ENCODE measurements at places on chromosomes 6 and 20. TPM values are rescaled to one million over a fixed set of nuclear protein-coding genes. Genes with fewer than 3 reads are reported as not detected.

The RHAG gene
- total RNA-seq: 2.5 TPM

- H3K4me3 ChIP-seq: no peak overlapping the region
- H3K4me1 ChIP-seq: peaks cover 9% of the 10 kb centered on the region
- no peaks in the 10 kb centered on the region for H3K36me3 ChIP-seq
- no peaks in the 10 kb centered on the region for H3K27me3 ChIP-seq
- DNase-seq: no peak
Observed at GRCh38 chr6:87336367-87336766, 7.3 kb upstream of the GJB7 start.

DNA sequence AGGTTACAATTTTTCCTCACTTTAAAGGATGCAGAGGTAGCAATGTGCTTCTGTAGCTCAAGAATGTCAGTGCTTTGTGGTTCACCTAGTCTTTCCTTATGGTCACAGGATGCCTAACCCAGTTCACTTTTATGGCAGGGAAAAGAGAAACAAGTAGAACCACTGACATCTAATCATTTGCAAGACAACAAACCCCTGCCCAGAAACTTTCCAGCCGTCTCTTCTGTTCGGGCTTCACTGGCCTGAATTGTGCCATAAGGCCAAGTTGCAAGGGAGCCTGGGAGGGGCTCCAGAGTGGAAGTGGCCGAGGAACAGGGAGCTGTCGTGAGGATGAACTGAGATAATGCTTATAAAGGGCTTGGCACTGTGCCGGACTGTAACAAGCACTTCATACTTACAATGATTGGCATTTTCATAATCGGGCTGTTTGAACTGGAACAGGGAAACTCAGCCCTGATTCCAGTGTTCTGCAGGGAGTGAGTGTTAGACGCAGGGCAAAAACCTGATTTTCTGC, 212.6 kb downstream of the BCAS1 start:
- peaks cover 10% of the 10 kb centered on the region for H3K4me1 ChIP-seq
- no peak overlapping the region for H3K4me3 ChIP-seq
- H3K36me3 ChIP-seq: no peaks in the 10 kb centered on the region
- no peak overlapping the region for H3K27ac ChIP-seq

DNA sequence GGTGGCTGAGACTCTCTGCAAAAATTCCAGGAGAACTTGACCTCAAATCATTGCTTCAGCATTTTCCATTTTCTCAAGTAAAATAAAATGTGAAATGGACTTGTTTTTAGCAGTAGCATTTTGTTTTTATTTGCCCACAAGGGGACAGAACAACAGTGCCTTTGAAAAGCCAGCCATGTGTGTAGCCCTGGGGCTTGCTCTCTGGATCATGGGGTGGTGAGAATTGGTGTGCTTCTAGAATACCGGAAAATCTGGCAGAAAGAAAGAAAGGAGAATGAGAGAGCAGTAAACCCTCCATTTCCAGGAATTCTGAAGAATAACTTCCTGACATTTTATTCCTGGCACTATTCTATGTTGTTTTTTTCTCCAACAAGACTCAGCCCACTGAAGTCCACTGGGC, 254.7 kb upstream of the MOCS1 start:
- no peak for DNase-seq
- H3K36me3 ChIP-seq: no peaks in the 10 kb centered on the region
- no peak overlapping the region for H3K4me3 ChIP-seq
- H3K4me1 ChIP-seq: no peaks in the 10 kb centered on the region
- no peaks in the 10 kb centered on the region for H3K27me3 ChIP-seq
- H3K27ac ChIP-seq: no peak overlapping the region

The UBE2C gene
- total RNA-seq: 7.6 TPM

- no peak for DNase-seq
- no peaks in the 10 kb centered on the region for H3K36me3 ChIP-seq
- peaks cover 22% of the 10 kb centered on the region for H3K4me1 ChIP-seq
- no peak overlapping the region for H3K4me3 ChIP-seq
- H3K27ac ChIP-seq: no peak overlapping the region
- H3K27me3 ChIP-seq: peaks cover 4% of the 10 kb centered on the region
Observed at GRCh38 chr6:150008588-150008987, 16.7 kb downstream of the RAET1L start.

GRCh38 chr6:109790131-109790530, 99.0 kb downstream of the FIG4 start:
- H3K27ac ChIP-seq: no peak overlapping the region
- no peak for DNase-seq
- no peaks in the 10 kb centered on the region for H3K27me3 ChIP-seq
- H3K4me1 ChIP-seq: peaks cover 18% of the 10 kb centered on the region
- H3K4me3 ChIP-seq: no peak overlapping the region

The SLC35F1 gene
- total RNA-seq: 2.7 TPM

The NKAIN2 gene
- total RNA-seq: not detected

The CD93 gene
- total RNA-seq: 45.4 TPM

GRCh38 chr20:49786668-49787370, 25.8 kb upstream of the SLC9A8 start:
- no peak overlapping the region for H3K27ac ChIP-seq
- no peaks in the 10 kb centered on the region for H3K4me1 ChIP-seq
- no peaks in the 10 kb centered on the region for H3K27me3 ChIP-seq
- no peak for DNase-seq
- H3K4me3 ChIP-seq: no peak overlapping the region

DNA sequence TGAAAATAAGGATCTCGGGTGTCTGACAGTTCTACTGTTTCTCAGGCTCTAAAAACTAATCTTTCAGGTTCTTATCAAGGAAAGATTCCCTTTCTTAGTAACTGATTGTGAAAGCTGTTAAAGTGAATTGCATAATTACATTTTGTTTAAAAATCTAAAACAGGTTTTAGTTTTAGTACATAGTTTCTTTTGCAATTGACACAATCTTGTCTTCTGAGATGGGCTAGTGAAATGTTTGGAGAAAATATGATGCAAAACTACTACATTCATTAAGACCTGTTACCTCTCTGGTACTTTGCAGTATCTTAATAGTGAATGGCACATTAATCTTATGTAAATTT, 298.4 kb downstream of the UTRN start:
- no peak overlapping the region for H3K4me3 ChIP-seq
- H3K36me3 ChIP-seq: peaks cover under 1% of the 10 kb centered on the region
- no peak for DNase-seq
- no peak overlapping the region for H3K27ac ChIP-seq
- H3K27me3 ChIP-seq: no peaks in the 10 kb centered on the region
- peaks cover 16% of the 10 kb centered on the region for H3K4me1 ChIP-seq

The CRISP2 gene
- total RNA-seq: not detected

The FOXA2 gene
- total RNA-seq: not detected

The OOEP gene
- not detected for total RNA-seq

The CST4 gene
- total RNA-seq: not detected

- peaks cover 60% of the 10 kb centered on the region for H3K4me1 ChIP-seq
- H3K36me3 ChIP-seq: no peaks in the 10 kb centered on the region
- peak overlapping the region; percentile 68 for H3K4me3 ChIP-seq
- peak overlapping the region; percentile 83 for H3K27ac ChIP-seq
- DNase-seq: no peak
Observed at GRCh38 chr20:19975436-19975799, 41.7 kb upstream of the NAA20 start.

- peaks cover 48% of the 10 kb centered on the region for H3K4me1 ChIP-seq
- no peaks in the 10 kb centered on the region for H3K36me3 ChIP-seq
- H3K27ac ChIP-seq: peak overlapping the region; percentile 88
- peak overlapping the region; percentile 72 for H3K4me3 ChIP-seq
- DNase-seq: no peak
Observed at GRCh38 chr6:107491760-107492660, 2.1 kb downstream of the SOBP start.

The OR2H2 gene
- total RNA-seq: not detected

The PLCB1 gene
- total RNA-seq: 32.4 TPM

The C2 gene
- total RNA-seq: 2.9 TPM

The B4GALT5 gene
- 17.9 TPM for total RNA-seq

GRCh38 chr6:168272415-168273325, 46.9 kb downstream of the DACT2 start:
- no peaks in the 10 kb centered on the region for H3K4me1 ChIP-seq
- H3K36me3 ChIP-seq: no peaks in the 10 kb centered on the region
- DNase-seq: no peak
- no peak overlapping the region for H3K4me3 ChIP-seq
- no peak overlapping the region for H3K27ac ChIP-seq
- H3K27me3 ChIP-seq: no peaks in the 10 kb centered on the region

The SIRPD gene
- not detected for total RNA-seq

DNA sequence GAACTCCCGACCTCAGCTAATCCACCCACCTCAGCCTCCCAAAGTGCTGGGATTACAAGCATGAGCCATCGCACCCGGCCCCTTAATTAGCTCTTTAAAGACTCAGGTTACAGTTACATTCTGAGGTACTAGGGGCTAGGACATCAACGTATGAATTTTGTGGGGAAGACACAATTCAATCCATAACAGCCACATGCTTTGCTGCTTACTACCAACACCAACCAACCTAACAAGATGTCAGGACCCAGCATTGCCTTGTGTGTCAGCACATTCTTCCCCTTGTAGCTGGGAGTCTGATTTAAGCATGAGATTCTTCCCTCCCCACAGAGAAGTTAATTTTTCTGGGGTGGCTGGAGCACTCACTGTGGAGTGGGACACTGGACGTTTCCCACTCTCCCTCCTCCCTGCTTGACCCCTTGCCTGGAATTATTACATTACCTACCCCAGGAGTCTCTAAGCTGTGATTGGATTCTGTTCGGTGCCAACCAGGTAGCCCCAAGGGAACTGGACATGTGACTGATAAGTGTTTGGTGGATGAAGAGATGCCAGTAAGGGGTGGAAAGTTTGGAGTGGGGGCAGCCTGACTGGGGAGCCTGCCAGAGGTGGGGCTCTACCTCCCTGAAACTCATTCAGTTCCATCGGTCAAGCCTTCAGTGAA, 5.6 kb upstream of the PXMP4 start:
- H3K27ac ChIP-seq: no peak overlapping the region
- H3K36me3 ChIP-seq: no peaks in the 10 kb centered on the region
- H3K4me1 ChIP-seq: no peaks in the 10 kb centered on the region
- H3K4me3 ChIP-seq: no peak overlapping the region
- no peak for DNase-seq
- no peaks in the 10 kb centered on the region for H3K27me3 ChIP-seq

DNA sequence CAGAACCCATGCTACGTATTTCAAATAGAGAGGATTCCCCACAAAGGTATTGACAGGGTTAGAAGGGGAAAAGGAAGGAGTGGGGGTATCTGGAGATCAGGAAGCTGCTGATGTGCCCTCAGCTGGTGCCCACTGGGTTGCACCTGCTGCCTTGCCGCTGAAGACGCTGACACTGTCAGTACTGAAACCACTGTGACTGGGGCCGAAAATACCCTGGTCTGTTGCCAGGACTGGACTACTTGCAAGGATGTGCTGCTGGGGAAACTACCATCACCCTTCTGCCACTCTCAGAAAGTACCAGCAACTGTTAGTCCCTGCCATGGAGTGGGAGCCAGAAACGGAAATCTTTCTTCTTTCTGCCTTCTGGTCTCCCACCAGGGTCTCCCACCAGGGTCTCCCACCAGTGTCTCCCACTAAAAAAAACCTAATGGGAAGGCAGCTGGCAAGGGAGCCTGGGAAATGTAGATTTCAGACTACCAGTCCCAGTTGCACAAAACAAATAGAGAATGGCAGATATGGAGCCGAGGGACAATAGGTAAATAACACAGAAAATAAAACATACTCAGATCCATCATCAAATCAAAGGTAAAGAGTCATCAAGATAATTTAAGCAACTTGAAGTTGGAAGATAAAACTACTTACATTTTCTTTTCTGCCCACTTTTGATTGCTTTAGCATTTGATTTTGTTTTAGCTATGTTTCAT, 204.8 kb downstream of the TPBG start:
- no peak for DNase-seq
- no peaks in the 10 kb centered on the region for H3K36me3 ChIP-seq
- H3K4me3 ChIP-seq: no peak overlapping the region
- H3K27ac ChIP-seq: no peak overlapping the region

The RIPPLY2 gene
- total RNA-seq: not detected
